ENCODE measurements at places on chromosomes 16 and 17.

- DNase-seq, result no peak
Observed at GRCh38 chr16:85168732-85169256, 56.5 kb upstream of the CIBAR2 start.

DNA sequence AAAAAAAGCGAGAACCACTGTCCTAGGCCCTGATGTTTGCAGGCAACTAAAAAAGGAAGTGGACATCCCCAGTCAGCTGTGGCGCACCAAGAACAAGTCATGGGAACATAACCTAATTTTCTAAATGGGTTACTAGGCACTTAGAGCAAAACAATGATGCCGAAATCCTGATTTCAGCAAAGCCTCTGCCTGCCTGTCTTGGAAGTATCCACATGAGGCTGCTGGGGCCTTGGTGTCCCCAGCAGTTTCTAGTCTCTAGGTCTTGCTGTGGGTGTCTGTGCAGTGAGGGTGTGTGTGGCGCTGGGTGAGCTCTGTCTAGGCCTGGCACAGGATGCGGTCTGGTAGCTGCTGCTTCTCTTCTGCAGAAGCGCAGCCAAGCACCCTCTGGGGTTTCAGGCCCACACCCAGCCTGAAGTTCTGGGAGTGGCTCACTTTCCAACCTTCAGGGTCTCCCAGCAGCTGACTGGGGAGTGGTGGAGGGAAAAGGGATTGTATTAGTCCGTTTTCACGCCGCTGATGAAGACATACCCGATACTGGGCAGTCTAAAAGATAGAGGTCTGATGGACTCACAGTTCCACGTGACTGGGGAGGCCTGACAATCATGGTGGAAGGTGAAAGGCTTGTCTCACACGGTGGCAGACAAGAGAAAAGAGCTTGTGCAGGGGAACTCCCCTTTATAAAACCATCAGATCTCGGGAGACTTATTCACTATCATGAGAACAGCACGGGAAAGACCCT is 21.1 kb downstream of the STH start:
- DNase-seq, result peak; percentile 63

GRCh38 chr17:7886227-7887037 is 2.2 kb upstream of the CHD3 start:
- DNase-seq, result no peak

DNA sequence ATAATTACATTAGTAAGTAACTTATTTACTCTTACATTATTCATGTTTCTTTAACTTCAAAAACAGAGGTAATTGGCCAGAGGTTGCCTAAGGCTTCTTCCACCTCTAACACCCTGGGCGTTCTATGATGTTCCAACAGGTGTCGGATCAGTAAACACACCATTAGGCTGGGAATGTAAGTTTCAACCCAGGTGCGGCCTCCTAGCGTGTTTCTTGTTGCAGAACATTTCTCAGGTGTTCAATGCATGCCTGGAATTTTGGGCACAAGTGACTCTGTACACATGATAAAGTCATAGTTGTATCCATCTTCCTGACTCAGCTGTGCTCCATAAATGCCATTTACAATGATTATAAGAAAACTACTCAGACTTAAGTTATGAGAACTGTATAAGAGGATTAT is 1.0 kb downstream of the KRTAP2-2 start:
- no peak for DNase-seq

DNA sequence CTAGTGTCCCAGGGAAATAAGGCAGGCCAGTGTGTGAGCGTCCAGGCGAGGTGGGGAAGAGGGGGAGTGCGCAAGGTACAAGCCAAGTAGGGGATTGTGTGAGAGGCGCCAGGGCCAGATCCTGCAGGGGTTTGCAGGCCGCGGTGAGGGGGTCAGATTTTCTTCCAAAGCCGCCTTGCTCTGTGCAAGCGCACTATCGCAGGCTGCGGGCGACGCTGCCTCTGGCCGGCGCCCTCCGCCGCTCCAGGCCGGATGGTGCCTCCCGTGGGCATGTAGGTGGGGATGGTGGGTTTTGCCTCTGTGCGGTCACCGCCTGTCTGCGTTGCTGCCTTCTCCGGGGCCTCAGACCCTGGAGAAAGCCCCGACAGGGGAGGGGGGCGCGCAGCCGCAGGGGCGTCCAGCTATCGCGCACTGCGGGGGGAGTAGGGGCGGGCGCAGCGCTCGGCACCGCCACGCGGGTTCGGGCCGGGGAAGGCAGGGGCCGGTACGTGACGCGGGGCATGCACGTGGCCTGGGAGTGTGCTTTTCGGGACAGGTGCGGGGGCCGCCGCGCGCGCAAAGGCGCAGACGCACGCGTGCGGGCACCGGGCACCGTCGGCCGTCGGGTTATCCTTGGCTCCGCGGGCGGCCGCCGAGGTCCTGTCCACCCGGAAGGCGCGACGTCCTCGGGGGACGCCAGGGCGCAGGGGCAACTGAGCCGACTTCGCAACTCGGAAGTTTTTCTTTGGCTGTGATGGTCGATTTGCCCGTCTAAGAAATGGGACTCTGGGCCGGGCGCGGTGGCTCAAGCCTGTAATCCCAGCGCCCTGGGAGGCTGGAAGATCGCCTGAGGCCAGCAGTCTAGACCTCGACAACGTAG is 1.1 kb upstream of the HAPSTR1 start:
- no peak for DNase-seq

- DNase-seq, result no peak
Observed at GRCh38 chr17:77646046-77646430, 312.5 kb upstream of the TNRC6C start.

- DNase-seq, result no peak
Observed at GRCh38 chr17:59675231-59675630, 32.0 kb downstream of the PTRH2 start.

DNA sequence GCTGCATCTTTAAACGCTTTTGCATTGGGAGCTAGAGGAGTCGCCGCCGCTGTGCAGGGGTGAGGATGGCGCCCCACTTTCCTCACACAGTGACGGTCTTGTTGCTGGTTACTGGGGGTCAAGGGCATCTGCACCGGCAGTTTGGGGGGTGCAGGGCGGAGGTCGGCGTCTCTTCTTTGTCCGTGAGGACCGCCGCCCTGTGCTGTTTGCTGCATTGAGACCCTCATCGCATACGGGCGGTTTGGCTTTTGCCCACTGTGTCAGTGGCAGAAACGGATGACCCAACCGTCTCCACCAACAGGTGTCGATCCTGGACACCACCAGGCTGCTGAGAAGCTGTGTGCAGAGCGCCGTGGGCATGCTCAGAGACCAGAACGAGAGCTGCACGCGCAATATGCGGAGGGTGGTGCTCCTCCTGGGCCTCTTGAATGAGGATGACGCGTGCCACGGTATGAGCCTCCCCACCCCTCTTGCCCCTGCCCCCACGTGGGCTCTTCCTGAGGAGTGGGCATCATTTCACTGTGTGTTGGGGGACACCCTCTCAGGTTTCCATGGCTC is 61.2 kb upstream of the ENDOV start:
- no peak for DNase-seq

GRCh38 chr17:60846175-60846574 is 168.5 kb downstream of the BCAS3 start:
- DNase-seq, result peak; percentile 54

- peak; percentile 35 for DNase-seq
Observed at GRCh38 chr16:11329071-11329491, 16.2 kb upstream of the RMI2 start.

DNA sequence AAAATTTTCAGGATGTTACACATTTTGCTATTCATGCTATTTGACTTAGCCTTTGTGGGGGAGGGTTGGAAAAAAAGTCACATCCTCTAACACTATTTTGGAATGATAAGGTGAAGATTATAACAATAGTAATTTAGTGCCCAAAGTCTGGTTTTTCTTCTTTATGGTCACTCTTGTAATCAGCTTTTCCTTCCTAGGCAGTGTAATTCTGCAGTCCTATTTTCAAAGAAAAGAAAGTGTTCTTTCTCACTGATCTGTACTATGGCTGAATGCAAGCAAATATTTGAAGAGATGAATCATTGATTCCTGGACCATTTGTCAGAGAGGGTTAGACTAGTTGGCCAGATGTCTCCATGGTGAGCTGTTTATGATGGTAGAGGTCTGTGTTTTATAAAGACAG is 8.4 kb downstream of the RSPRY1 start:
- DNase-seq, result no peak

DNA sequence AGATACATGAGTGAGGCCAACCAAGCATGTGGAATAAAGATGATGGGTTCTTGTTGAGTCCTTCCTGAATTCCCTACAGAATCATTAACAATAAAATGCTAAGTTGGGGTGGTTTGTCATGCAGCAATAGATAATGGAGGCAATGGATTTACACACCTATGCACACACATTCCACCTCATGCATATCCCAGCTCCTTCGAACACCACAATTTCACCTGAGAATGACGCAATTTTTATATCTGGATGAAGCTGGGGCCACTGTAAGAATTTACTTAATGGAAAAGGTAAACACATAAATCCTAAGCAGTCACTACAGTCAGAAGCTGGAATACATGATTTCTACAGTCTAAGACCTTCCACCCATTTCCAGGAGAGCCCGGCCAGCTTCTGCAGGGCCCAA is 49.8 kb upstream of the ICAM2 start:
- DNase-seq, result no peak

- DNase-seq, result peak; percentile 94
Observed at GRCh38 chr17:4945176-4945943, 3.0 kb downstream of the PFN1 start.

- peak; percentile 39 for DNase-seq
Observed at GRCh38 chr16:336269-336668, 16.3 kb downstream of the AXIN1 start.

- no peak for DNase-seq
Observed at GRCh38 chr16:71777329-71777728, 31.3 kb downstream of the AP1G1 start.

GRCh38 chr17:44546671-44547606 is 10.3 kb upstream of the FZD2 start:
- peak; percentile 61 for DNase-seq

GRCh38 chr16:64730261-64730660 is 391.6 kb downstream of the CDH11 start:
- no peak for DNase-seq

DNA sequence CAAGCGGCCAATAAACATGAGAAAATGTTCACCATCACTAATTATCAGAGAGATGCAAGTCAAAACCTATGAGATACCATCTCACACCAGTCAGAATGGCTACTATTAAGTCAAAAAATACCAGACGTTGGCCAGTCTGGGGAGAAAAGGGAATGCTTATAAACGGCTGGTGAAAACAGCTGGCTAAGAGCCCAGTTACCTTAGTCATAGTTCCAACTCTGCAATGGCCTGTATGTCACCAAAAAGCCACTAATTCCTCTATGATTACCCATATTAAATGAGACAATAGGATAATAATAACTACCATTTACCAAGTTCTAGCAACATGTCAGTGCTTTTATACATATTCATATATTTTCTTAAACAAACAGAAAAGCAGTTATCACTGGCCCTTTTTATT is 42.9 kb upstream of the CDRT4 start:
- DNase-seq, result peak; percentile 40

- no peak for DNase-seq
Observed at GRCh38 chr16:974001-974601, 3.3 kb upstream of the LMF1 start.

DNA sequence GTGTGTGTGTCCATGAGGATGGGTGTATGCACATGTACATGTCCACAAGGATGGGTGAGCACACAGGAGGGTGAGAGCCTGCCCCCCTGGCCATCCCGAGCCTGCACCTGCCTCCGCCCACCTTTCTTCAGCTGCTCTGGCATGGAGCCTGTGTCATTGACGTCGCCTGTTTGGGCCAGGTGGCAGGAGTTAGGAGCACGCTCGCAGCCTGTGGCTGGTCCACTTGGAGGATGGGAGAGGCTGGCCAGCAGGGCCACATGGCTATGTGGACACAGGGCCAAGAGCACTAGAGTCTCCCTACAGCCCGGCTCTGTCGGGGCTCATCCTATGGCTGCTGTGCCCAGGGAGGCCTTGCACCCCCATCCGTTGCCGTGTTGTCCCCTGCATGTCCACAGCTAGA is 21.4 kb downstream of the BAHCC1 start:
- DNase-seq, result no peak

DNA sequence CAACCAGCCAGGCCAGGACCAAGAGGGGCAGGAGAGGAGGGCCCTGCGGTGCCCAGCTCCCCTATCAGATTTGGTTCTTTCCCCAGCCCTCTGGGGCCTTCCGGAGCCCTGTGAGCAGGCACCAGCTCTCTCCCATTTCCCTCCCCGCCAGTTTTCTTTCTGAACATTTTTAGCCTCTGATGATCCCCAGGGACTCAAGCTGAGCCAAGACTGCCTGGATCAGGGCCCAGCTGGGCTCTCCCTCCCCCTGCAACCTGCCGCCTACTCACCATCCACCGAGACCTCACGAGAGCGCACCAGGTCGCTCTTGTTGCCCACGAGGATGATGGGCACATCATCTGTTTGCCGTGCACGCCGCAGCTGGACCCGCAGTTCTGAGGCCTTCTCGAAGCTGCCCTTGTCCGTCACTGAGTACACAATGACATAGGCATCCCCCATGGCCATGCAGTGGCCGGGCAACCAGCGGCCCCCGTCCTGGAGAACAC is 2.0 kb downstream of the RRAD start:
- no peak for DNase-seq

- DNase-seq, result peak; percentile 64
Observed at GRCh38 chr17:39018267-39019134, 51.3 kb upstream of the FBXO47 start.

- DNase-seq, result peak; percentile 42
Observed at GRCh38 chr17:68199837-68200688, 47.8 kb upstream of the AMZ2 start.

GRCh38 chr17:81228834-81229665 is 6.3 kb upstream of the CEP131 start:
- DNase-seq, result no peak

DNA sequence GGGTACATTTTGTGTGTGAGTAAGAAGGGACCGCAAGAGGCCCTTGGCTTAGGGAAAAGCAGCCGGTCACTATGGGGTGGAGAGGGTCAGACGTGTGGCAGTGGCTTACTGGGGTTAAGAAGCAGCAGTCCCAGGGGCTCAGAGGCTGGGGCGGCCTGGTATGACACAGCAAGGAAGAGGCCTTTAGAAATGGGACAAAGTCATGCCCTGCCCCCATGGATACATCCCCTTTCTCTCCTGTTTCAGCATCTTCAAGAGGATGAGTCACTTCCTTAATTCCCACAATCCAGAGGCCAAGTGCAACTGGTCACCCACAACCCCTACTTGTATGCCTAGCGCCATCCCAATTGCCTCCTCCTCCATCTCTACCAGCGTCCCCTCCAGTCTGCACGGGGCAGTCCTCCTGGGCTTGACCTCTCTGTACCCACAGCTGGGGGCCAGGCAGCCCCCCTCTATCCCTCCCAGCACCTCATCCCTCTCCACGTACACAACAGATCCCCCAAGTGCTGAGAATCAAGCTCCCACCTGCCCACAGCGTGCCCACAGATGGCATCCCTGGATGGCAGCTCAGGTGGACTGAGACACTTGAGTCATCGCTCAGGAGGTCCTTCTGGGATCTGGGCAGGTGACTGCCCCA is 6.9 kb upstream of the EFTUD2 start:
- peak; percentile 71 for DNase-seq

DNA sequence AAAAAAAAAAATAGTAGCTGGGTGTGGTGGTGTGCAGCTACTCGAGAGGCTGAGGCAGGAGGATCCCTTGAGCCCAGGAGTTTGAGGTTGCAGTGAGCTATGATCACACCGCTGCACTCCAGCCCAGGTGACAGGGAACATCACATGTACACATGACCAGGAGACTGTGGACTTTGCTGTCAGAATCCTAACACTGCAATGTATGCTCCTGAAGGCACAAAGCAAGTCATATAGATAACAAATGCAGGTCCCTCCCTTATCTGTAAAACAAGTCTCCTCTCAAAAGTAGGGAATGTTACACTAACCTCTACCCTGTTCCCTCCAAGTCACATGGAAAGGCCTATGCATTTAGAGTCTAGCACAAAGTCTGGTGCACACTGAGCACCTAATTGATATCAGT is 48.5 kb downstream of the ARHGAP17 start:
- DNase-seq, result no peak

- no peak for DNase-seq
Observed at GRCh38 chr17:3768769-3769168, 32.2 kb downstream of the ITGAE start.
